ENCODE measurements at places on chromosomes 12 and 14.
A peak's percentile ranks its signal among the peaks of the same experiment; 100 is the strongest.

DNA sequence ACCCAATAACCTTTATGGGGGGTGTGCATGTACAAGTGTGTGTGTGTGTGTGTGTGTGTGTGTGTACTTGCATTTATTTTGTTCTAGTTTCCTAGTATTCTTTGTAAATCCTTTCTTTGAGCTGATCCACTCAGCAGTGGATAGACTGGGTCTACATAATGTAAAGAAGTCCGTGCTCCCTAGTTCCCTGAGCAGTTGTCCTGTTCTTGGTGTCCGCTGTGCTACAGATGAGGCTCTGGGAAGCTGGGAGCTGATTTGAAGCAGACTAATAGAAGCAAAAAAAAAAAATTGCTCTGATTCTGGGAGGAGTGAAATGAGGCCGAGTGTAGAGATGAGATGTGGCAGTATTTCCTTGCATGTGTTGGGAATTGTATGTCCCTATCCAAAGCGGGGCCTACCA, 150.4 kb upstream of the WSCD2 start:
- no peak for DNase-seq

GRCh38 chr12:77727442-77728001, 103.2 kb upstream of the NAV3 start:
- DNase-seq, result no peak

GRCh38 chr14:52091928-52092327, 23.1 kb upstream of the NID2 start:
- DNase-seq, result no peak

GRCh38 chr12:56954958-56955355, 2.5 kb downstream of the RDH16 start:
- no peak for DNase-seq

DNA sequence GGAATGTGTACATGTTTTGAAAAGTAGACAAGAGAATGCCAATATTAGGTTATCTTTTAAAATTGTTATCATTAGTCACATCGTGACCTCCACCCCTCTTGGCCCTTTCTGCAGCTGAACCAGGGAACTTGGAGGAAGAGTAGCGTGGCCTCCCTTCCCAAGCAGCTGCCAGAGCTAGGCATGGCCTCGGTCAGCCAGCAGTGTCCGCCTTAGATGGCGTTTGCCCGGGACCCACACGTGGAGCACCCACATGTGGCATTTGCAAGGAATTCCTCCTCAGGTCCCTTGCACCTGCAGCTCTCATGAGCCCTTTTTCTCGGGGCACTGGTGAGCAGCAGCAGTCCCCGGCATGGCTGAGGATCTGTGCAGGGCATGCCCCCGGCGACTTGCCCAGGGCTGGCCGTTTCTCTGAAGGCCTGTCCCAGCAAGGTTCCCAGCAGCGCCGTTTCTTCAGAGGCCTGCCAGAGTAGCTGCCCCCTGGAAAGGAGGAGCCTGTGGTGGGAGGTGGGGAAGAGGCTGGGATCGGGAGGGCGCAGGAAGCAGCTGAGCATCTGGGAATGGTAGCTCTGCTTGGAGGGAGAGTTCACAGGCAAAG, 10.8 kb downstream of the JDP2 start:
- no peak for DNase-seq

GRCh38 chr12:94973221-94973620, 30.3 kb downstream of the NDUFA12 start:
- DNase-seq, result no peak

DNA sequence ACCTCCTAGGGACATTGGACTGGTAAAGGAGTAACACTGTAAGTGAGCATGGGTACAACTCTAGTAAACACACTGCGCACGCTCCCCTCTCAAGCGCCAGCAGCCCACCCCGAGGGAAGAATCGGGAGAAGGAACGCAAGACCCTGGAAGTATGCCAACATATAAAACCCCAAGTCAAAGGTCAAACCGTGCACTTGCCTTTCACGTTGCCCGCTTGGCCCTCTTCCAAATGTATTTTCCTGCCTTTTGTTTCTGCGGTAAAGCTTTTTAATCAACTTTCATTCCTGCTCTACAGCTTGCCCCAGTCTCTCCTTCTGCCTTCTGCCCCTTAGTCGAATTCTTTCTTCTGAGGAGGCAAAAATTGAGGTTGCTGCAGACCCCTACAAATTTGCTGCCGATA, 17.6 kb upstream of the CHST11 start:
- DNase-seq, result no peak

- DNase-seq, result peak; percentile 40
Measured at GRCh38 chr12:56687223-56688128, 608 bp downstream of the PTGES3 start.

DNA sequence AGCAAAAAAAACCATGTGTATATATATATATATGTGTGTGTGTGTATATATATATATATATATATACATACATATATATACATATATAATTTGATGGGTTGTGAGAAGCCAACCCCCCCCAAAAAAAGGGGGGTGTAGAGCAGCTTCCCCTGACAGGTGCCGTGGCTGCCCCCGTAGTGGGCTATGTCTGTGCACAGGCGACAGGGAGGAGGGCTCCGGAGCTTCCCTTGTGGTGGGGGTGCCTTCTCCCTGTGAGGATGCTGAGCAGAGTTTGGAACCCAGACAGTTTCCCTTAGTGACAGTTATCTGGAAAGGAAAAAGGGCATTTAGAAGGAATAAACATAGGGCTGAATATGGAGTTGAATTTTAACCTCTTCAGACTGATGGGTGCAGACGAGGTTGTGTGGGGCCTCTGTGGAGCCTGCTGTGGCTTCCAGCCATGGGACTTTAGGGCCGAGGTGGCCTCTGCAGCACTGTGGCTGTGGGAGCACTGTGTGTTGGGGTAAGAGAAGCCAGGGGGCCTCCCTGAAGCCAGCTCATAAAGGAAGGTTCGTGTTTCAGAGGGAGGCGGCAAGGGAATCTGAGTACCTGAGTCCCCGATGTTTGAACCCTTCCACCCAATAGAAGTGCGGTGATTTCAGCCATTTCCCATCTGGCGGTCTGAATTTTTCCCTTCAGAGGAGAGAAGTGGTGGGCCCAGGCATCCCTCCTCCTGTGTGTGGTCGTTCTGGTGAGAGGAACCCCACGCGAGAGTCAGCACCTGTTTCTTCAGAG, 19.8 kb downstream of the XRCC3 start:
- no peak for DNase-seq

DNA sequence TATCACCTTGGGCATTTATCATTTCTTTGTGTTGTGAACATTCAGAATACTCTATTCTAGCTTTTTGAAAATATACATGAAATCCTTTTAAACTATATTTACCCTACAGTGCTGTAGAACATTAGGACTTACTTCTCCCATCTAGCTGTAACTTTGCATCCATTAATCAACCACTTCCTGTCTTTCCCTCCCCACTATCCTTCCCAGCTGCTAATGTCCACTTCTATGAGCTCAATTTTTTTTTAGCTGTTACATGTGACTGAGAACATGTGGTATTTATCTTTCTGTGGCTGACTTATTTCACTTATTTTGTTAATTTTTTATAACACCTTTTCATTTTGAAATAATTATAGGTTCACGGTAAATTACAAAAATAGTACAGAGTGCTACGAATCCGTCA, 136.0 kb downstream of the LMNTD1 start:
- no peak for DNase-seq

DNA sequence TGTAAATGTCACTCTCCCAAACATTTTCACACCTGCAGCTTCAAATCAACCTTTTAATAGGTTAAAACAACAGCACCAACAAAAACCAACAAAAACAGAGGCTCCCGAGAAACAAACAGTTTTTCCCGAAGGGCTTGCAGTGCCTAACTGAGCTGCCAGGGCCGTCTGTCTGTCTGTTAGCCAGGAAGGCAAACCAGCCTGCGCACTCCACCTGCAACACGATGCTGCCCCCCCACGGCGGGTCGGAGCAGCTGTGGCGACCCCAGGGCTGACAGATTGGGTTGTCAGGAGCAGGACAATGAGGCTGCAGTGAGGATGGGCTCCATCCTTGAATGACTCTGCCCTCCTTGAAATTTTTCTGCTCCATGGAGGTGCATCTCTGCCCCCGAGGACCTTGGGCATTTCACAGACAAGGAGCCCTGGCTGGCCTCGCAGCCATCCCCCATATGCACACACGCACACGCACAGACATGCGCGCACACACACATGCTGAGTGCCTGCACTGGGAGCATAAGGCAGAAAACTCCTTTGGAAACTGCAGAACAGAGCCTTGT, 2.6 kb downstream of the RTL1 start:
- DNase-seq, result peak; percentile 78

DNA sequence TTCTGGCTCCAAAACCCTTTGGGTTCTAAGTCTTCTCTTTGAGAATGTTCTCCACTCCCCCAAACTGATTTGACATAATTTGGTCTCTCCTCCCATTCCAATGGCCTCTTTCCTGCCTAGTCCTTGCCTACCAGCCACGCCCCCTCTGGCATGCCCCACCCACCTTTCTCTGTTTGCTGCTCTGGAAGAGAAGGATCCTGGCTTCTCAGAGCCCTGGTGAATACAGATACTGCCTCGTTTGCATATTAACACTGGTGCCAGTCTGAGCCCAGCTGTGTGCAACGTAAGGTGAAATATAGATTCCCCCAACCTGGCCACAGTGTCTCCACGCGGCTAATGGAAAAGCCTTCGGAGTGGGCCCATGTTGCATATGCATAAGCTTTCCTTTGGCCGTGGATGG, 79.7 kb downstream of the PAPOLA start:
- peak; percentile 41 for DNase-seq

DNA sequence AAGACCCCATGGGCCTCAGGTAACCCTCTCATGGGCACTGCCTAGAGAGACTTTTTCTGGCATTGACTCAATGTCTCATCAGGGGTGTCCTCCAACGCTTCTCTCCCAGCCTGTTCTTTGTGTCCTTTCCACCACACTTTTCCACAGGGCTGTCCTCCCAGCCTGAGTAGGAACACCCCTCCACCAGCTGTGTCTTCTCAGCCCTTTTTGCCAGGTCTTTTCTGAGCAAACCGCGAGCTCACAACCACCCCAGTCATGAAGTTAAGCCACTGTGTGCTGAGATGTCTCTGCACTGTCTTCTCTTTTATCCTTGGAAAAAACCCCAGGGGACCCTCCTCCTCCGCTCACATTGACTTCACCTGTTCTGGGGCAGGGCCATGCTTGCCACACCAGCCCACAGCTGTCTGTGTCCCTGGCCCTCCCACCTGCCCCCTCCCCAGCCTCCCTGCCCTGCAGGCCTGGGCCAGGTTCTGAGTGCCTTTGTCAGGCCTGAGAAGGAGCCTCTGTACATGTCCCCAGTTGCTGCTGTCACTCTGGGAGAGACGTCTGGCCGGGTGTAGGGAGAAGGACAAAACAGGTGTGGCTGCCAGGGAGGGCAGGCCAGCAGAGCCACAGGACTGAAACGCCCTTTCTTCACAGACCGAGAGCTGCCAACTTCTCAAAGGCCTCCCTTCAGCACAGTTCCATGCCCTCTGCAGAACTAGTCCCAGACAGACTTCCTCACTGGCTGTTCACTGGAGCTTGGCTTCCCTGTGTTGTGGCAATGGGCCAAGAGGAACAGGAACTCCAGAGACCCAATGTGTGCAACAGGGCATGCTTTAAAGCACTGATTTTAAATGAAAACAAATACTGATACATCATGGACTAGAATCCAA, 50.5 kb upstream of the PNMA1 start:
- DNase-seq, result no peak

- DNase-seq, result no peak
Measured at GRCh38 chr12:60845696-60846095, 1249.9 kb downstream of the SLC16A7 start.

- no peak for DNase-seq
Measured at GRCh38 chr14:35535483-35536112, 1.6 kb downstream of the INSM2 start.

DNA sequence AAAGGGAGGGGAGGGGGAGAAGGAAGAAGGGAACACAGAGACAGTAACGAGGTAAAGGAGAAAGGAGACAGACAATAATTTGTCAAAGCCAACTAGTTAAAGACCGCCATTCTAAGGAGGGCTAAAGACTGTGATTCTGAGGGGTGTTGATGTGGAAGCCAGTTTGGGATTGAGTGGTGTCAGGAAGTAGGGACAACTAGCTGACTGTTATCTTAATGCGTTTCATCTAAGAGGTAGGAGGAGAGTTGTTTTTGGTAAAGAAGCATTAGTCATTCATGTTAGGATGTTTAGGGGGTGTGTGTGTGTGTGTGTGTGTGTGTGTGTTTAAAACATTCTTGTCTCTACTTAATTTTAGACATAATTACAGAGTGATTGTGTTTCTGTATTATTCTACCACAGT, 95.0 kb downstream of the INSM2 start:
- DNase-seq, result no peak
